ENCODE measurements at places on chromosomes 2 and 18.

- no peak for DNase-seq
These were observed 15.4 kb upstream of the DGKD start for GRCh38 chr2:233338812-233339368.

GRCh38 chr2:23323198-23323916 is 61.6 kb upstream of the KLHL29 start:
- DNase-seq: no peak

DNA sequence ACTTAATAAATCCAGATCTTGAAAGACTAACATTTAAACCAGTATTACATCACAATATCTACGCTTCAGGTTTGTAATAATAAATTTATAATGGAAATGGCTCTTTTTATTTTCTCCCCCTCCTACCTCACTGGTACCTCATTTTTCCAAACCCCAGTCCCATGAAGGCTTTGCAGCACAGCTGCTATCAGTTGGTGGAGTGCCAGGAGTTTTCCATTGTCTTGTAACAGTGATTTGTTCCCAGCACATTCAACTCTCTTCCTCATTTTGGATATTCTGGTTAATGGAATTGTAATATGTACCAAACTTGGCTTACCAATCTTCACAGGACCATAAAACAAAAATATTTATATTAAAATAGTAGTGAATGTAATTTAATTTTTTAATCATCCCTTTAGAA is 91.2 kb downstream of the VRK2 start:
- no peak for DNase-seq

DNA sequence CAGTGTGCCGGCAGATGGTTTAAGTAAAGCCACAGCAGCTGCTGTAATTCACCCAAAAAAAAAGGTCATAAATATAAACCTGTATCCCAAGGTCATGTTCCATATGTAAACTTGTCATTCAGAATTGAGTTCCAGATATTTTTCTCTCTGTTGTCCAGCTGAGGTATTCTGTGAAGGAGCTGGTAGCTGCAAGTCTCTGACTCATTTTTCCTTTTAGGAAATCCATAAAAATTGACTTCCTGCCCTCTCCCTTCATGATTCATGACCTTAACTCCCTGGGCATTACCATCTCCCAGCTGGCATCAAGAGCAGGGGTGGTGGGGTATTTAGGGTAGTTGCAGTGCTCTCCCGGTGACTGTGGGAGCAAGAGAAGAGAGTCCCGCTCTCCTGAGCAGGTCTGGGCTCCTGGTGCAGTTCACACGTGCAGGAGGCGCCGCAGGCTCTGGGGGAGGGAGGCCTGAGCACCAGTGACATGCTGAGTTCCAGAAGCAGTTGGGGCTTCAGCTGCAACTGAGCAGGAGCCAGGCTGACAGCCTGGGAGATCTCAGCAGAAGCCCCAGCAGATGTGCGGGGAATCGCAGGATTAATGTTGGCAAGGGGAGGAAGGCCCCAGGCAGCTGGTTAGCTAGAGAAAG is 192.6 kb downstream of the MGAT5 start:
- no peak for DNase-seq

DNA sequence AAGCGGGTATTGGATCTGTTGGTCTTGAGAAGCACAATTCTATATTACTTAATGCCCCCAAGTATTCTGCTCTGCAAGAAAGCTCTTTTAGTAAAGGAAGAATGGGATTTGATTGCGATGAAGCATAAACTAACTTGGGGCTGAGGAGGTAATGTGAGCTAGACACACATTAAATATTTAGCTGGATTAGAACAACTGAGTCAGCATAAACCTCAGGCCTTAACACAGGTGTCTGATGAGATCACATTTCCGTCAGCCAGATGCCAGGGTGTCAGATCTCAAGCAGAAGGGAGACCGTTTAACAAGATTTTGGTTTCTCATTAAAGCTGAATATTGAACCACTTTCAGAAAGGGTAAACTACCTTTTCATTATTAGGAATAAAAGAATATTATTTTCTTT is 94.5 kb downstream of the GYPC start:
- no peak for DNase-seq

DNA sequence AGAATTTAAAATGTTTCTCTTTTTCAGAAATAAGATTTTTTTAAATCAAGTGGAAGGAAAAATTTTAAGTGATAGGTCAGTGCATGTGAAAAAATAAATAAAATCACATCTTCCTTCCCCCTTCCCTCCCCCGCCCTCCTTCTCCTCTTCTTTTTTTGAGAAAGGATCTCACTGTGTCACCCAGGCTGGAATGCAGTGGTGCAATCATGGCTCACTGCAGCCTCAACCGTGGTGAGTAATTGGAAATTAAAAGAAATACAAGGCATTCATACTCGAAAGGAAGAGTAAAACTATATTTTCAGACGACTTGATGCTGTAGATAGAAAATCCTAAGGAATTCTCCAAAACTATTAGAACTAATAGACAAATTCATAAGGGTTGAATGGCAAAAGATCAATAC is 16.9 kb upstream of the CRACDL start:
- no peak for DNase-seq

GRCh38 chr2:156042895-156043294 is 289.6 kb downstream of the NR4A2 start:
- no peak for DNase-seq

DNA sequence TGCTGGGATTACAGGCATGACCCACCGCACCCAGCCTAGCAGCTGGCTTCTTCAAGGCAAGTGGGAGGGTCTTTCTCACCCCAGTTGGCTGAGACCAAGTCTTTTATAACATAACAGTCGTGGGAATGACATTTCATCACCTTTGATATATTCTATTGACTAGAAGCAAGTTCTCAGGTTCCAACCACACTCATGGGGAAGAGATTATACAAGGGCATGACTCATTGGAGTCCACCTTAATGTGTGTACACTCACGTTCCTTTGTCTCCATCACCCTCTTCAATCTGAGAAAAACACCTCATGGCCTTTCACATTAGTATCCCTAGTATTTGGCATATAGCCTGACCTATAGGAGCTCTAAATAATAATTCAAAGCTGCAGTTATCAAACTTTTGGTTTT is 2.8 kb upstream of the BBS5 start:
- no peak for DNase-seq

DNA sequence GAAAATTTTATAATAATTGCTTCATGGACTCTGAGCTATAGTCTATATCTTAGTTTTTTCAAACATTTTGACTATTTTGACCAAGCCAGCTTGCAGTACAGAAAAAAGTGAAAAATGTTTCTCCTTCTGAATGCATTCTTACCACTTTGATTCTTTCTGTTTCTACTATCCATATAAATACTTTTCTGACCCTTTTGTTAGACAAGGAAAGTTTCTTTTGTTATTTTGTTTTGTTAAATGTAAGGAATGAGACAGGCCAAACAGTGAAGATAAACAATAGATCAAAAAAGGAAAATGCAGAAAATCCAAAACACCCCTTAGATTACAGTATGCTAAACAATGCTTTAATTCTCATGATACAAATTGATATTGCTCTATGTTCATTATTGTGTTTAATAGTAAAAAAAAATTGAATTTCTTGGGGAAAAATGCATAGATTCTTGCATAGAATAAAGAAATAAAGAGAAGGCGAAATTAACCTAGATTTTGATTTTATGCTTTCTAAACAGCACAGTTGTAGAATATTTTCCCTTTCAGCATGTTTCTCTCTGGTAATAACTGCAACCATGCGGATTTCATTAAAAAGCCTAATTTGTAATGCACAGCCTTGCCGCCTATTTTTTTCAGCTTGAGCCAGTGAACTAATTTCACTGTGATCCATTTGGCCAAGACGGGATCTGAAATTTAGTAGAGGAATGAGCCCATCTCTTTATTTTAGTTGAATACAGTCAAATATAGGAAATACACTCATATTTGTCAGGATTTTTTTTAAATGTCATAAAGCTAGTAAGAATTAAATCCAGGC is 976 bp downstream of the TNFAIP6 start:
- DNase-seq: no peak

DNA sequence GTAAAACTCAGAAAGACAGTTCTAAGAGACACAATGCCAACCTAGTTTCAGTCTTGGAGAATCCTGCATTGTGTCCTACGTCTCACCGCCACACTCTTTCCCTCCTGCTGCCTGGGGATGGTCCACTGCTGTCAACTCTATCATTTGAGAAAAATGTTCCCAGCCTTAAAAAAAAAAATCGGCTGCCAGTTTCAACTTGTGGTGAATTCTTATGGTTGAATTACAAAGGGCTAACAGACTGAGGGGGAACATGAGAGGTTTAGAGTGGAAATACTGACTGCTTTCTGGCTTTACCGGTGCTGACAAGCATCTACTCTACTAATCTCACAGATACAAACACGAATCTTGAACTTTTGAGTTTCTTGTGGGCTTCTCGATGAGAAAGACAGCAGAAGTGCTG is 74.0 kb downstream of the NAB1 start:
- DNase-seq: no peak

DNA sequence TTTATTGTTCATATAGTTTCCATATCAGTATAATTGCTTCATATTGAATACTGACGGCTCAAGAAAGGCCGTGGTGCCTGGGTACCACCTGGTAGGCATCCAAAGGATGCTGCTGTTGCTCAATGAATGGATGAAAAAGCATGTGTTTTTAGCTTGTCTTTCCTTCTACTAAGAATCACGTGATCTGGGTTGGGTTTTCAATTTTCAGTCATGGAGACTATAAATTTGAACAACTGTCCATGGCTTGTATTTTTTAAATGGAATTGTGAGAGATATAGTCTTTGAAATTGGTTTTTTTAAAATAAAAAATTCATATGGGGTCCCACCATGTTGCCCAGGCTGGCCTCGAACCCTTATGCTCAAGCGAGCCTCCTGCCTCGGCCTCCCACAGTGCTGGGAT is 25.3 kb downstream of the EMILIN2 start:
- no peak for DNase-seq

DNA sequence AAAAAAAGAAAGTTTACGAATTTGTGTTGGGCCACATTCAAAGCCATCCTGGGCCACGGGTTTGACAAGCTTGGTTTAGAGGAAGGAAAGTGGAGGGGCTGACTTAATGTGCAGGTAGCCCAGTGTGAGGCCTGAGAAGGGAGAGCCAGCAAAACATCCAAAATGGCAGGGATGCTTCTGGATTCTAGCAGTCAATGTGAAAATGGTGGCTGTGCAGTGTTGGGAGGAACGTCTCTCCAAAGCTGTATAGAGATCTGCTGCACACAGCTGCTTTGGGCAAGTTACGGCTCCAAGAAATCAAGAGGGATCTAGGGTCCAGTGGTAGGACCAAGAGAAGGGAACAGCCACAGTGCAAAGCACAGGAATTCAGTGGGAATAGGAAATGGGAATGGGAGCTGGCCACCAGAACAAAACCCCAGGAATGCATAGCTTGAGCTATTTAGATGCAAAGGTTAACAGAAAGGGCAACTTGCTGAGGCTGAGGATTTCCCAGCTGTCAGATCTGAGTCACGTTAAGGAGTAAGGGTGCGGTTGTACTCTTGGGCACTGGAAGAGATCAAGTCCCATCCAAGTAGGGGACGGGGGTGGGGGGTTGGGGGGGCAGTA is 70.6 kb downstream of the B3GNT2 start:
- no peak for DNase-seq

DNA sequence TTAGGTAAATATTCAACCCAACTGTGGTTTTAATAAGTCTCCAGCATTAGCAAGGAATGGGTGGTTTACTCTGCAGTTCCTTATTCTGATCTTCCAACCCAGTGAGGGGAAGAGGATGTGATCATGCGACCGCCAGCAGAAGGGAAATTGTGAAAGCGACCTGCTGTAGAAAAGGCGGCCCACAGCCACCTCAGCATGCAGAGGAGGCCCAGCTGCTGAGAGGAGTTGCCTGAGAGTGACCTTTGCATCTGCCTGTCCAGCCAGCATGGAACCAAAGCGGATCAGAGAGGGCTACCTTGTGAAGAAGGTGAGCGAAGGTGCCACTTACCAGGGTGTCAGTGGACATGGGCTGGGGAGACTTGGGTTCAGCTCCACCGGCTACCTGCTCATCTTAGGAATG is at the start of gene PLEK:
TSS of gene PLEK (plus strand) at position 196 of the 400 bp plus-strand sequence. CDS start at position 266, 70 bp downstream.
- peak; percentile 30 for DNase-seq

DNA sequence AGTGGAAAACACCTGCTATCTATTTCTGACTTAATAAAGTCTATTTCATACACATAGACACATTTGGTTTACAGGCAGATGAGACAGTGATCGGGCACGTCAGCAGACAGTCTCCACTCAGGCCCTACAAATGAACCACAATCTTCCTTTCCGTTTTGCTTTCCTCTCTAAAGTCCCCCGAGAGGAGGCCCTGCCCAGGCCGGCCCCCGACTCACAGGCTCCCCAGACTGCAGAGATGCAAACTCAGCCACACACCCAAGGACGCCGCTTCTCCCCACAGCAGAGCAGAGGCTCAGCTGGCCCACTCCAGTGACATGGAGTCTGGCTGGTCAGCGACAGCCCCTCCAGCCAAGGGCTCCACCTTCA is 9.3 kb upstream of the MTERF4 start:
- no peak for DNase-seq

DNA sequence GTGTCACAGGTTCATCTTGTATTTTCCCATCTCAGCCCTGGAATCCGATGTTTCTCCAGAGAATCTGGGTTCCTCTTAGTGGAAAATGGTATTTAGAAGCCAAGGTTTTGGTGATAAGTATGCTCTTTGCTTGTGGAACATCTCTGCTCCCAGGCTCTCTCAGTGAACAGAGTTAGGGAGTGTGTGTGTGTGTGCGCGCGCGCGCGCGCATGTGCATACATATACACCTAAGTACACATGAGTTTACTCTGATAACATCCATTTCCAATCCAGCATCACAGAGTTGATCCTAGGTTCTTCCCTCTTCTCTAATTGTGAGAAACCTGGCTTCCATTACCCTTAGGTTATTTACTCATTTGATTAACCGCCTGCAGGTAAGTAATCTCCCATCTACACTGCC is 41.7 kb downstream of the ABCG8 start:
- no peak for DNase-seq

DNA sequence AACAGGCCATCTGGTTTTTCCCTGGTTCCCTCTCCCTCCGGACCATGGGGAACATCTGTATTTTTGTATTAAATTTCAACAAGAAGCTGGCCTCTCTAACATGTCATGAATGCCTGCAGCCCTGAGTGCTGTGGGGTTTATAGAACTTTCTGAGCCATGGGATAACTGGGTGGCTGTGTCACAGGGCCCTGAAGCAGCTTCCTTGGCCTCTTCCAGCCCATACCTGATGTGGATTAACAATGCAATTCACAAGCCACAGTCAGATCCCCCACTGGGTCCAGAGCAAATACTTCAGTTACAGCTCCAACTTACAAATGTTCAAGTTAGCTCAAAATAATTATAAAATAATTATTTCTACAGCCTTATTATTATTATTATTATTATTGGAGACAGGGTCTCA is 307.8 kb upstream of the CELF4 start:
- no peak for DNase-seq

- no peak for DNase-seq
These were observed 4.3 kb downstream of the IGFBP5 start for GRCh38 chr2:216690853-216691741.

Measured in activated CD8-positive, alpha-beta memory T cell treated with anti-CD3 and anti-CD28 coated beads for 4 hours (primary cell).